ENCODE measurements at places on chromosomes 16 and 17. TPM values are rescaled to one million over a fixed set of nuclear protein-coding genes. Genes with fewer than 3 reads are reported as not detected.

Gene AXIN2
- total RNA-seq, result 1.8 TPM

Gene AATF
- total RNA-seq, result 23.5 TPM

Gene CD300LF
- total RNA-seq, result not detected

Gene CHRNE
- total RNA-seq, result 0.16 TPM

Gene ECI1
- 53.1 TPM for total RNA-seq

Gene TNFSF13
- 0.81 TPM for total RNA-seq

Gene EPN3
- 0.76 TPM for total RNA-seq

Gene ACSM2A
- 0.13 TPM for total RNA-seq

Gene TVP23B
- total RNA-seq, result 15.5 TPM

Gene SPATA32
- not detected for total RNA-seq

Gene KRTAP4-9
- total RNA-seq, result not detected

Gene OTOA
- not detected for total RNA-seq

Gene TMEM101
- 39.3 TPM for total RNA-seq

Gene OR1F1
- total RNA-seq, result not detected

Gene PABPN1L
- total RNA-seq, result not detected

Gene TTLL6
- under 0.01 TPM for total RNA-seq

Gene C16orf92
- total RNA-seq, result not detected

Gene LDHD
- not detected for total RNA-seq

Gene GPR179
- total RNA-seq, result not detected

Gene KCNJ2
- 0.49 TPM for total RNA-seq

Gene PARD6A
- total RNA-seq, result 5.5 TPM

Gene GDPD1
- total RNA-seq, result 2.2 TPM

Gene TMC7
- 0.33 TPM for total RNA-seq

Gene CASKIN1
- 0.38 TPM for total RNA-seq

Gene MRPL10
- total RNA-seq, result 51.2 TPM

Gene KCNAB3
- total RNA-seq, result 0.63 TPM

Gene COX6A2
- total RNA-seq, result not detected

Gene NGFR
- 0.13 TPM for total RNA-seq
